ENCODE measurements at places on chromosomes 3 and 15.

DNA sequence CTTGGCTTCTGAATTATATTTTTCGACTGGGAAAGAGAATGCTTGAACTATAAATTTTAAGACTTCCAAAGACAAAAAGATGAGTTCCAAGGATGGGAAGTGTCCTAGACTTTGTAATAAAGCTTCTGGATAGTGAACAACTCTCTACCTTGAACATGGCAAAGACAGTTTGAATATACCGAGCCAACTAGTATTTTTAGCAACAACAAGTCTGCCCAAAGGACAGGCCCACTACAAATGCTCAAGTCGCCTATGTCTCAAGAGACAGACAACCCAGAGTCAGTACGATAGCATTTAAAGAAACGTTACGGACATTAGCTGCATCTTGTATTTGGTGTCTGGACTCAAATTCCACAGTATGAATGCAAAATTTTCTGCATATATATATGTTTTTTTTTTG, 175.3 kb upstream of the SLC2A2 start:
- DNase-seq = no peak

DNA sequence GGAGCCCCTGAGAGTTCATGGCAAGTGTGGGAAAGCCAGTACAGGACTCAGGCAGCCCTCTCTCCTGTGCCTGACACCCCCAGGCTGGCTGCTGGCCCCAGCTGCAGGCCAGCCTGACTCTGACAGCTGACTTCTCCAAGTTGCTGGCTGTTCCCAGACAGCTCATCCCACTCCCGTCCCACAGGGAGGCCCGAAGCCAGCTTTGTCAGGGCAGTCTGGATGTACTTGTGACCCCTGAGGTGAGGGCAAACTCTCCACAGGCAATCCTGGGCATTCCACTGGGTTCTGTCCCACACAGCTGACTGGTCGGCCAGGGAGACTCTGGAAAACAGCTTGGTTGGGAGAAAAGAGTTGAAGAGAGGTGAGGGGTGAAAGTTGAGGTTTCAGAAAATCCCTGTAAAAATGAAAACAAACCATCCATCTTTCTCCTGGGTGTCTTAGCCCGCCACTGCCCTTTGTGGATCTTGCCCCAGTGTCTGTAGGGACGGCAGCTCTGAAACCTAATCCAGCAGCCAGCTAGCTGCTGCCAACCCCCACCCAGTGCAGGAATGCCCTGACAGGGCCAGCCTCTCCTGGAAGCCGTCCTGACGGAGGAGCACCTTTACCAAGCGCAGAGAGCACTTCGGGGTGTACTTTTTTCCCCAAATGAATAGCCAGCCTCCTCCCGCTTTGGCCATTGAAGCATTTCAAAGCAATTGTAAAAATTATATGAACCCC, 87.9 kb downstream of the DNAJB8 start:
- no peak for DNase-seq

DNA sequence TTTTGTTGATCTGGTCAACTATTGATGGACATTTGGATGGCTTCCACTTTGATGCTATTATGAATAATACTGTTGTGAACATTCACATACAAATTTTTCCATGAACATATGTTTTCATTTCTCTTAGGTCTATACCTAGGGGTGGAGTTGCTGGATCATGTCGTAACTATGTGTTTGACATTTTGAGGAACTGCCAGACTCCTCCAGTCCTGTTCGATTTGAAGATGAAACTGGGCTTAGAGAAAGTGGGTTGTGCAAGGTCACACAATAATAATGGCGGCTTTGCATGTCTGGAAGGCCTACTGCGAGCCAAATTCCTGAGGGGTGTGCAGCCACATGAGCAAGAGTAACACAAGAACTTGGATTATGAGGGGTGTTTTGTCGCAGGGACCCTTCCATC, 2.6 kb downstream of the TSEN2 start:
- no peak for DNase-seq

DNA sequence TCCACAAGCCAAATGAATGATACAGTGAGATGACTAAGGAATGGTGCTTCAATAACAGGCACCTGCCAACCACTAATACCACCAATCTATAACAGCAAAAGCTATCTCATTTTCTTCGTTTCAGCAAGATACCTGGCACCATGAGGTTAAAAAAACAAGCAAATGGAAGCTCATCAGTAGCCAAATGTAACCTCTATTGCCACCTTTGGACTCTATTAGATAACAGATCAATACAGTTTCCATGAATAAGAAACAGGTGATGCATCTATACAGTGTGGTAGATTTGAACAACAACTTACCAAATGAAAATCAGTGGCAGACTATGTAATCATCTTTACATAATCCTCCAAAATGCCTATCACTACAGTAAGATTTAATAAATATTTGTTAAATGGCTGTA, 32.8 kb downstream of the PLOD2 start:
- DNase-seq = no peak

DNA sequence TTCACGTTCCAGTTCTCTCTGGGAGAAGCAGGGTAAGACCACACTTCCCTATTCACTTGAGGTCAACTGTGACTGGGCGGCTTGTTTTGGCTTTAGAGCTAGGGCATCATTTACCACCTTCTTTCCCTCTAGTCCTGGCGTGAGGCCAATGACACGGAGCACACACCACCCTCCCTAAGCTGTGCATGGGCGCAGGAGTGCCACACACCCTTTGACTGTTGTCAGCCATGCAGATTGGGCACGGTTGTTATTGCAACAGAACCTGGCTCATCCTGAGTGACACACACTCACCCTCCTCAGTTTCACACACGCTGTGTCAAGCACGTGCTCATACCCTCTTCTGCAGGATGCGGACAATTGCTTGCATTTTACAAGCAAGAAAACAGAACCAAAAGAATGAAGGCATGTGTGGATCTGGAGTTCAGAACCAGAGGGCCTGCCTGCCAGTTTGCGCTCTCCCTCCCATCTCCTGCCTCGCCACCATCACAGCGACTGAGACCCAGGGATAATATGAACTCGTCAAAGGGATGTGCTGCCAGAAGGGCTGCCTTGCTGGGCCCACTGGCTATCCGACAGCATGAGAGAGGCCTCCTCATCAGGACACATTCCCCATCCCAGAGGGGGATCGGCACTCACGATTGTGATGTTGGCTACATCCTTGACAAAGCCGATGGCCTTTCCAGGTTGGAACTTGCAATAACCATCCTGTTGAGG, 17.6 kb downstream of the CTSH start:
- DNase-seq = no peak

DNA sequence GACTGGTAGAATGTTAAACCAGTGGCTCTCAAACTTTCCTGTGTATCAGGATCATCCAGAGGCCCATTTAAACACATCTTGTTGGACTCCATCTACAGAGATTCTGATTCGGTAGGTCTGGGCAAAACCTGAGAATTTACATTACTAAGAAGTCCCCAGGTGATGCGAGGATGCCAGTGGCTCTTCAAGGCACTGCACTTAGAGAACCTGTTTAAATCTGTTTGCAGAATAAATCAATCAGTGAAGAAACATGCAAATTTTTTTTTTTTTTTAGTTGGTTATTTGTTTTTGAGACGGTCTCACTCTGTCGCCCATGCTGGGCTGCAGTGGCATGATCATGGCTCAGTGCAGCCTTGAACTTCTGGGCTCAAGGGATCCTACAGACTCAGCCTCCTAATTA, 117.7 kb upstream of the WNT5A start:
- DNase-seq = no peak

DNA sequence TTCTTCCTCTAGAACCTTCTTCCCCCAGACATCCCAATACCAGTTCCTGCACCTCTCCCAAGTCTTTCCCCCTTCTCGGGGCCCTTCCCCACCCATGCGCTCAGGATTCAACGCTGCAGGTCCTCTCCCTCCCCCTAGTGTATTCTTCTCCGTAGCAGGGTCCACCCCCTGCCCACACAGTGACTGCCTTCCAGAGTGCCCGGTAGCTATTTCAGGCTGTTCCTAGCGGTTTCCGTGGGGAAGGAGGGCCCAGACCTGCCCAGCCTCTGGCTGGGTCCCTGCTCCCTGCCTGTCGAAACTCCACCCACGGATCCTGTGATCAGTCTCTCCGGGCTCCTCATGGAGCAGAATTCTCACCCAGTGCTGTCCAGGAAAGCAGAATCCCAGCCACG, 45.2 kb upstream of the SEC61A1 start:
- DNase-seq = no peak

DNA sequence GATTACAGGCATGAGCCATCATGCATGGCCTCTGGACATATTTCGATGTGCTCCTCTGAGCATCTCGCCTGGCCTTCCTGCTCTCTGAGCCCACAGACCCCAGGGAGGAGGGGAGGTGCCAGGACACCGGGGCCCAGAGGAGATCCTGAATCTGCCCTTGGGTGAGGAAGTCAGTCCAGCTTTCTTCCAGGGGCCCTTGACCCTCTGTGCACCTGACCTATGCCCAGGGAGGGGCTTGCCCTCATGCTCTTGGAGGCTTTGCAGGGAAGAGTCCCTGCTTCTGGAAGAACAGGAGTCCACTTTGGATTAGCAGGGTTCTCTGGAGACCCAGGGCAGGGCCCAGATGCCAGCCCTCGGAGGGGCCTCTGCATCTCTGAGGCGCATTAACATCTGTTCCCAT, 1.4 kb downstream of the ACSBG1 start:
- no peak for DNase-seq

DNA sequence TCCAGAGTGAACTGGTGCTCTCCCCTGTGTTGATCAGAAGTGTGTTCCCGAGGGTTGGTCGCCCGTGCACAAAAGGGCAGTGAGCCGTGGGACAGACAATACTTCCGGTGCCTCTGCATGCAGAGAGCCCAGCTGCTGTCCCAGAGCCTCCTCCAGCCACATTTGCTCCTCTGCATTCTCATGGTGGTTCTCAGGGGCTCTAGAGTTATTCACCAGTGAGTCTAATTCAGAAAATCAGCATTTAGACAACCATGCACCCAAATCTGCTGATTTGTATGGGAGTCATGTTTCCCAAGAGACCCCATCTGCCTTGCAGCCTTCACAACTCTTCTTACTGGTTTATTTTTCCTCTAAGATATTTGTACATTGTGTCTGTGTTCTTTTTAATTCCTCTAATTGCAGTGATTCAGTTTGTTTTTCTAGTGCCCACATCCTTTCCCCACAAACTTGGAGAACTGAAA, 107.0 kb upstream of the SPRED1 start:
- no peak for DNase-seq

GRCh38 chr3:71673486-71673885, 51.7 kb downstream of the EIF4E3 start:
- no peak for DNase-seq

- DNase-seq = no peak
Measured at GRCh38 chr3:101099791-101100190, 106.6 kb upstream of the ABI3BP start.

DNA sequence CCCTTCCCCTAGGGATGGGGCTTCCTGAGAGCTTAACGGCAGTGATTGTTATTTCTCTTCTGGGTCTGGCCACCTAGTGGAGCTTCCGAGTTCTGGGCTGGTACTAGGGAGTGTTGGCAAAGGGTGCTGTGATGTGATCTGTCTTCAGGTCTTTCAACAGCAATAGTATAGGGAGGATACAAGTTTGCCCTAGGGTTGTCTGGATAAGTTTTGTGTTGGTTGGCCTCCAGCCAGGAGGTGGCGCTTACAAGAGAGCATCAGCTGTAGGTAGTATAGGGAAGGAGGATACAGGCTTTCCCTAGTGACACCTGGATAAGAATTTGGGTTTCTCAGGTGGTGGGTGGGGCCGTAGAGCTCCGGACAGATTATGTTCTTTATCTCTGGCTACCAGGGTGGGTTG, 19.2 kb upstream of the CPOX start:
- no peak for DNase-seq

DNA sequence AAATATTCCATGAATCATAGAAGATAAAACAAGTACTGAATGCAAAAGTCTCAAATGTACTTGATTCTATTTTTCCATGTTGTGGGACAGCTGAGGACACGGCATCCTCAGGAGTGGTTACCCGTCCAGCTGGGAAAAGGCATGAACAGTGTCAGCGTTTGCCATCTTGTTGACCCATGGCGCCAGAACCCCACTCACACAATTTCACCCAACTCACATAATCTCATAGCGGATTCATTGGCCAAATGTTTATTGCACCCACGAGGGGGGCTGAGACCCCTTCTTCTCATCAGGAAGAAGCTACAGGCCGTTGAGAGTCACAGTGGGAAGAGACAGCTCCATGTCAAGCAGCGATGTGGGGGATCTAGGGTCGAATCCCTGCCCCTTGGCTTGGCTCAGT, 72.9 kb downstream of the OCA2 start:
- DNase-seq = no peak

- DNase-seq = no peak
Measured at GRCh38 chr15:62469478-62469873, 304.4 kb upstream of the C2CD4B start.

DNA sequence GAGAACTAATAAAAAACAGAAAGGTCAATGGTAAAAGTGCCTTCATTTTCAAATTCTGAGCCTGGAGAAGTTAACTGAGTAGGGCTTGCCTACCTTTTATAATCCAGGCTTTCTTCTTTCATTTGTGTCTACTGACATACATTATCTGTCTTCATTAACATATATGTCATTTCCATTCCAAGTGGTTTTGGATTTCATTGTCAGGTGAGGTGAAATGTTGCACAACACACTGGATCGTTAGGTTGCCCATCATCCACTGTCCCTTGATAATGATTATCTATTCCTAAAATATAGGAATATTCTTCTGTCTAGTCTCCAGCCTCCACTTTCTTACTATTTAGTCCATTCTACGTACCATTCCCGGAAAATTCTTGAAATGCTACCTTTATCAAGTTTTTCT, 55.0 kb upstream of the CP start:
- DNase-seq = no peak

- DNase-seq = no peak
Measured at GRCh38 chr3:185927501-185928200, 10.2 kb downstream of the TRA2B start.

DNA sequence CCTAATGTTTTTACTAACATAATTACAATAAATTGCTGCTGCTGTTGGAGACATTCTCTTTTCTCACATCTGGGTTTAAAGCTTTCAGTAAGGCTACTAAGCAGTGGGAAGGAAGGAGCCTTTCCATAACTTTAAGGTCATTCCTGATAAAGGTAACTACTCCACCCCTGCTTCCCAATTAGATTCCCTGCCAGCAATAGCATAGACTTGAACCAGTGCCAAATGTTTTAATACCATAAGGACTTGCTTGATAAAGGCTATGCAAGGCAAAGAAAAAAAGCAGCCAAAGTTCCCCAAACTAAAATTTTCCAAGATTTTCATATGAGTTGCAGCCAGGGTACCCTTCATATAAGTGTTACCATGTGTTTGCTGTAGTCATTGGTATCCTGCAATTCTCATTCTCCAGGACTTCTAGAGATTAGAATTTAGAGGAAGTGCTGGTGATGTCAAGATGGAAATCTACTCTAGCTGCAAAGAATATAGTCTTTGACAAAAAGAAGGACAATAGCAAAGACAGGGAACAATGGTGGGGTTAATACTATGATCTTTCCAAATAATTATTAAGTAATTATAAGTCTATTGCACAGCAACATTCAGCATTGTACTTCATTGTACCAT, 106.1 kb downstream of the FILIP1L start:
- no peak for DNase-seq

GRCh38 chr3:112303764-112304325, 9.8 kb upstream of the SLC9C1 start:
- DNase-seq = no peak

- DNase-seq = no peak
Measured at GRCh38 chr3:78689378-78689777, 1078.4 kb downstream of the ROBO1 start.

Measured in stimulated activated CD4-positive, alpha-beta T cell treated with anti-CD3 and anti-CD28 coated beads, Interleukin-15, amount 100 ng/mL, for 1 hour (primary cell).